ENCODE measurements at places on chromosomes 11 and 22. TPM values are rescaled to one million over a fixed set of nuclear protein-coding genes. Genes with fewer than 3 reads are reported as not detected.
A peak's percentile ranks its signal among the peaks of the same experiment; 100 is the strongest.

DNA sequence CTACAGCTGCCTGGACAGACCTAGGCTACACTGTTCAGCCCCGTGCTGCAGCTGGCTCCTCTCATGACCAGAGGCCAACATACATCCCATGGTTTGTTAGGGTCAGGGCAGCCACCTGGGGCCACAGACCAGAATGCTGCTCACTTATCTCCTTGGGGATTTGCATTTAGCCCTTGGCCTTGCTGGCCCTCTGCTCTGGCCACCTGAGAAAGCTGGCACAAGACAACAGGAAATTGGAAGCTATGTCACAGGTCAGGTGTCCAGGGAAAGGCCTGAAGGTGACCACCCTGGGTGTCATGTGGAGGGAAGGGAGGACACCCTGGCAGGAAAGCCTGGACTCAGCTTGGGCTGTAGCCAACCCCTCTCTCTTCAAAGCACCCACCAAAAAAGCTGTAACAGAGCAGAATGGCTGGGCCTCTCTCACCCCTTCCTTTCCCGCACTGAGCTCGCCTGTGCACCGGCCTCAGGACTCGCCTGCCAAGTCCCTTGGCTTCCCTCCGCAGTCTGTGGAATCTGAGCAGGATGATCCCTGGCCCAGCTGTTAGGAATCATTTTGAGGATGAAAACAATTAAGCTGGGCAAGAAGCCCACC is 86.3 kb downstream of the SNX19 start:
- DNase-seq: peak; percentile 54

DNA sequence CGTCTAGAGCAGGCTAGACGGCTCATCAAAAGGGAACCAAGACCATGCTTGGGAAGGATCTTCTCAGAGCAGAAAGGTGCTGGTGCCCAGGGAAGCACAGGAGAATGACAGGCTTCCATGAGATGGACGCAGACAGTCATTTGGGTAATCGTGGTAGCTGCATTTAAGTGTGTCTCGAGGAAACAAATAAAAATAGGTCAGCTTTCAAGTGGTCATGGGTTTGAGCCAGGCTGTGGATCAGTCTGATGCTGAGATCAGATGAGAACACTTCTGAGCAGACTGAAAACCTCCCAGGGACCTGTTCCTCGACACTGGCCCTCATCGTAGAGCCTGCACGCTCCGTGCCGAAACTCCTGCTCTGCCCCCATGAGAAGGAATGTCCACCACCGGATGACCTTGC is 4.7 kb downstream of the CARS1 start:
- no peak for DNase-seq

DNA sequence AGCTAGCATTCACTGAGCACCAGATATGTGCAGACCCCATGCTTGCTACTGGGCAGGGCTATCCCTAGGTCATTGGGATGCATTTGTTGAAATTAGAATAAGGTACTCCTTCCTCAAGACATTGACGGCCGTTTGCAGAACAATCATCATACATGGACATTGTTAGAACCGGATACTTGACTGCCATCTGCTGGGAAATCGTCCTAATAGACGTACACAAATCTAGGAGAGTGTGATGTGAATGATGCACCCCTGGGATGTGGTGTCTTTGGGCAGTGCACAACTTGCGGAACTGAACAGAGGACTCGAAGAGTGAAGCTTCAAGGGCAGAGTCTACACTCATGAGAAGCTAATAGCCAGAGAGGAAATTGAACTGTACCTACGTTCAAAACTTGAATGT is 35.9 kb downstream of the MYO18B start:
- no peak for DNase-seq

The CSNK2A3 gene
- 0.23 TPM for total RNA-seq

The MED15 gene
- total RNA-seq: 21.9 TPM

Data from ovary (tissue), 10 donors.